ENCODE measurements at places on chromosomes 1 and 21. TPM values are rescaled to one million over a fixed set of nuclear protein-coding genes. Genes with fewer than 3 reads are reported as not detected.

The MIA3 gene
- total RNA-seq, result 19.3 TPM

The NUDT4B gene
- 1.6 TPM for total RNA-seq

The DSCAM gene
- total RNA-seq, result not detected

The GFI1 gene
- total RNA-seq, result 0.67 TPM

The ZBED6 gene
- 1.1 TPM for total RNA-seq

The BEND5 gene
- total RNA-seq, result not detected

The USH2A gene
- not detected for total RNA-seq

The S100A9 gene
- total RNA-seq, result 1.2 TPM

The WNT3A gene
- not detected for total RNA-seq

The PRRX1 gene
- total RNA-seq, result not detected

The HEYL gene
- 3.1 TPM for total RNA-seq

The C1orf141 gene
- not detected for total RNA-seq

The VWA5B1 gene
- total RNA-seq, result not detected

The AKIRIN1 gene
- 45.8 TPM for total RNA-seq

The KRTAP13-2 gene
- total RNA-seq, result not detected

The RCSD1 gene
- 0.07 TPM for total RNA-seq

The FHAD1 gene
- 0.64 TPM for total RNA-seq

The ADCY10 gene
- total RNA-seq, result not detected

The TSTD1 gene
- 0.25 TPM for total RNA-seq

The RAB7B gene
- total RNA-seq, result 1.7 TPM

The UMODL1 gene
- not detected for total RNA-seq

The ARHGEF10L gene
- total RNA-seq, result 7.0 TPM

The INKA2 gene
- 2.5 TPM for total RNA-seq

The OXCT2 gene
- 0.30 TPM for total RNA-seq

The NBPF1 gene
- total RNA-seq, result 15.7 TPM

The NBPF12 gene
- total RNA-seq, result 6.6 TPM

The FAM72D gene
- 6.9 TPM for total RNA-seq

The ASCL5 gene
- 0.13 TPM for total RNA-seq

The GPR37L1 gene
- 0.14 TPM for total RNA-seq

The SYT14 gene
- total RNA-seq, result 0.10 TPM

The LAMB3 gene
- total RNA-seq, result 16.9 TPM

The SLC1A7 gene
- not detected for total RNA-seq

The B3GALT5 gene
- total RNA-seq, result 0.18 TPM

The HPCAL4 gene
- 0.25 TPM for total RNA-seq

The FLG2 gene
- total RNA-seq, result not detected

The SLAMF1 gene
- total RNA-seq, result not detected

The MYOC gene
- not detected for total RNA-seq

The TNFRSF4 gene
- not detected for total RNA-seq

Measured in A549 treated with Mapracorat at 1 μM for 4 hours (cell line).